Omental fat pad (tissue), 4 donors: ENCODE measurements at places on chromosomes 2 and 18. TPM values are rescaled to one million over a fixed set of nuclear protein-coding genes. Genes with fewer than 3 reads are reported as not detected.
A peak's percentile ranks its signal among the peaks of the same experiment; 100 is the strongest.

DNA sequence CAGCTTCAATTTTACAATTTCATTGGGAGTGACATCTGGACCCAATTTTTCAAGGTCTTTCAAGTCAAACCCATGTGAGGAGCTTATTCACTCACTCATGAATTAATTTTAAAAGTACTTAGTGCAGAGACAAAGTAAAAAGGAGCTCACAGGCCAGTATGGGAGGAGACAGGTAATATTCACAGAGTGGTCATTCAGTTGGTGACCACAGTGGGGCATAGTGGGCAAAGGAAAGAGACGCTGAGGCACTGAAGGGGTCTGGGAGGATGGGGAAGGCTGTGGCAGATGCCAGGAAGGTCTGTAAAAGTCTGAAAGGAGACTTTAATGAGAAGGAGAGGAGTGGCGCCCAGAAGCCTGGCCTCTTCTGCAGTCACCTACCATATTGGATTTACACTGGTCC is 76.0 kb downstream of the CD8B2 start:
- no peak for DNase-seq

DNA sequence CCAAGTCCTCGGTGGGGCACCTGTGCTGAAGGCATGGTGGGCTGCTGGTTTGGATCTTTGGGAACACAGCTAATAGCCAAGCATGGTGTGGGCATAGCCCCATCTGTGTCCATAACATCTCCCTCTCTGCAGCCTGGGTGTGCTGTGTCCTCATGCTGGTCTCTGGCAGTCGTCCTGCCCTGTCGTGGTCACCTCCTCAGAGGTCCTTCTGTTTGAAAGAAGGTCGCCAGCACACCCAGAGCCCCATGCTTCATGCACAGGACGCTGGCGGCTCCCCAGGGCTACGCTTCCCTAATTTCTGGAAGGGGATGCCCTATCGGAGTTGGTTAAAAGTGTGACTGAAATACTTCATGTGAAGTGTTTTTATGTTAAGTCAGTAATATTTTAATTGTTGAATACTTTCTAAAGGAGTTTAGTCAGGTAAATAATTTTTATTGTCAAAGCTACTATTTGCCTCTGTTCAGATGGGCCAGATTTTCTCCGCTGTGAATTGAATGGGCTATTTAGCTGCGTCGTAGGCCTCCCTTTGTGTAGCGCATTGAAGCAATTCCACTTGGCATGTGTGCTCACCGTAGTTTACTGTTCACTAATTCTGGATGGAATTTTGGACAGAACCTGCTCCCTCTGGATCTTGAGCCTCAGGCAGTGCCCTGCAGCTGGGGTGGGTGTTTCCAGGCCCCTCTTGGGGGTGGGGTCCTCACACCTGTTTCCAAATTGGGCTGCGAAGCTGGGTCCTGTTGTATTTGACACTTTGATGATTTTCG is 81.9 kb downstream of the WDSUB1 start:
- no peak for DNase-seq

DNA sequence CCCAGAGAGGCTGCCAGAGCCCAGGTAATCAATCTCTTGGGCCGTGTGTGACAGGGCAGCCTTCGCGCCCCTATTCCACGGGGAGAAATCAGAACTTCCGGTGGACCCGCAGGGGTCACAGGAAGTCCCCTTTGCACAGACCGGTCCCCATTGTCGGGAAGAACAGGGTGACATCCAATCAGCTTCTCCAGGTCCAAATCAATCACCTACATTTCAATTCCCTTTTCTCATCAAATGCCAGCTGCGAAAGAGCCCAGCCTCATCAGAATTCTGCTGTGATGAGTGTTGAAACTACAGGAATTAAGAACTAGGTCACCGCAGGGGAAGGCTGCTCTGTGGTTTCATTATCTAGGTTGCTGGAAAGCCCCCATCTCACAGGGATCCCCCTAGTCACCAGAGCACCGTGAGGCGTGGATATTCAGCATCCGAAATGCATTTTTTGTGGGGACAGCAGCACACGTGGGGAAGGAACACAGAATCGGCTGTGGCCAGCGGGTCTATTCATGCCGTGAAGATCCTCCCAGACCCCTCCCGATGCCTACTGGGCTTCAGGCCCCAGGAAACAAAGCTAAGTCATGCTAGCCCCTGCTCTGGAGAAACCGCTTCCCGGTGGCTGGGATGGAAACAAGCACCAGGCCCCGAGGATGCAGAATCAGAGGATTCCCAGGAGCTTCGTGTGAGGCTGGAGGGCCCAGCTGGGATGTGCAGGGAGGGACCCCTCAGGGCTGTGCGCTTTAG is 193.7 kb upstream of the ID2 start:
- no peak for DNase-seq

DNA sequence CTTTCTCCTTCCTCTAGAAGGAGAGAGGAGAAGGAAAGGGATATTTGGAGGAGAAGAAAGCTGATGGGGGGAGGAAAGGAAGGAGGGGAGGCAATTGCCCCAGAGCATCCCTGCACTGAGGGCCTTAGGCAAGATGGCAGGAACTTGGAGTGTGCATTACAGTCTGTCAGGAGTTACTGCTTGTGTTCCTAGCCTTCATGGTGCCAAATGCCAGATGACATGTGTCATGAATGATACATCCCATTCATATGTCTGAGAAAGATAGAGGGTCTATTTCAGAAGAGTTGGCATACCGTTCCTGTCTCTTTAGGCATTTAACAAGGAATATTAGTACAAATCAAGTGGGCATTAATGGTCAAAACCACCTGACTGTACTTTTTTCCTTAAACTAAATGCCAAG is 232.1 kb upstream of the NT5C1B start:
- no peak for DNase-seq

DNA sequence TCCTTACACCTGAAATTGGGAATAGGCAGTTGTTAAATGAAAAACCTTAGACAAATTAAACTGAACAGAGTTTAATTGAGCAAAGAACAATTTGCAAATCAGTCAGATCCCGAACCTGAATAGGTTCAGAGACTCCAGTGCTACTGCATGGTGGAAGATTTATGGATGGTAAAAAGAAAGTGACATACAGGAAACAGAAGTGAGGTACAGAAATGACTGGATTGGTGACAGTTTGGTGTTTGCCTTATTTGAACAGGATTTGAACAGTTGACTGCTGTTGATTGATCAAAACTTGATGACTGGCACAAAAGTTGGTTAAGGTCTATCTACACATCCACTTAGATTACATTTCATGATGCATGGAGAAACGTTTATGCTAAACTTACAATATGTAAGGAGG is 248.8 kb downstream of the HNMT start:
- no peak for DNase-seq

Gene SOX11
- total RNA-seq: not detected

- DNase-seq: no peak
These were observed 492.6 kb downstream of the SLC4A3 start for GRCh38 chr2:220120041-220120440.

DNA sequence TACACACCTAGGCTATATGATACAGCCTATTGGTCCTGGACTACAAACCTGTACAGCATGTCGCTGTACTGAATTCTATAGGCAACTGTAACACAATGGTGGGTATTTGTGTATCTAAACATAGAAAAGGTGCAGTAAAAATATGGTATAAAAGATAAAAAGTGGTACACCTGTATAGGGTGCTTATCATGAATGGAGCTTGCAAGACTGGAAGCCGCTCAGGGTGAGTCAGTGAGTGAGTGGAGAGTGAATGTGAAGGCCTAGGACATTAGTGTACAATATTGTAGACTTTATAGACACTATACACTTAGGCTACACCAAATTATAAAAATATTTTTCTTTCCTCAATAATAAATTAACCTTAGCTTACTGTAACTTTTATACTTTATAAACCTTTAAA is 41.8 kb downstream of the RASGRP3 start:
- no peak for DNase-seq

DNA sequence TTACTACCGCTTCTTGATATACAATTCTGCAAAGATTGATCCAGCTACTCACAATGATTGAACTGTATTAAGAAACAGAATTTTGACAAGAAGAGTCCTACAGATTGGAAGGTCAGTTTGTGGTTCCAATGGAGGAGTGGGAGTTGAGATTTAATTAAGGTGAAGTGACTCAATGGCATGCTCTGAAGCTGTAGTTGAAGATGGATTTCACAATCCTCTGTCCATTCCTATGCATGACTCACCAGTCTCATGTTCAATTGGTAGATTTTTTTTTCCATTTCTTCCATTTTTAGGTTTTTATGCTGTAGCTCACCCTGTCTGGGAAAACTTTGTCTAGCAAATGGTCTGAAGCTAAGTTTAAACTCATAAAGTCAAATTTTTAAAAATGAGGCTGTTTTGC is 83.3 kb downstream of the DPP4 start:
- no peak for DNase-seq

GRCh38 chr18:44789710-44790109 is 109.0 kb downstream of the SETBP1 start:
- no peak for DNase-seq

GRCh38 chr2:237344942-237345341 is 69.0 kb downstream of the COL6A3 start:
- DNase-seq: no peak

Gene RUFY4
- total RNA-seq: 0.60 TPM

Gene CCBE1
- total RNA-seq: 1.3 TPM

DNA sequence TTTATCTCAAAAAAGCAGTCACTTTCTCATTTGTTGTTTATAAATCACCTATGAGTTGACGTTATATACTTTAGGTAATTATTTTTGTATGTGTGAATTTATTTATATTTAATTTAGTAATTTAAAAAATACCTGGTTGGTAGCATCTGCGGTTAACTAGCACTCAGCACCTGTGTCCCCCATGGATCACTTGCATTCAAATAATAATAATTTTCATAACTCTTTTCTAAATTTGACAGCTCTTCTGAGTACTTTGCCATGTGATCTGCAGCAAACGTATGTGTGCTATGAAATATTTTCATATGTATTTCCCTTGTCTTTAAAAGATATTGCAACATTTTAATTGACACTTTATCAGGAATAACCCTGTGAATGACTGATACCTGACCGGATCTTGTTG is 88.1 kb downstream of the CMPK2 start:
- no peak for DNase-seq

Gene NOSTRIN
- 16.3 TPM for total RNA-seq

- no peak for DNase-seq
These were observed 31.6 kb upstream of the SNORC start for GRCh38 chr2:232838406-232838874.

GRCh38 chr18:43863180-43863579 is 585.9 kb upstream of the SYT4 start:
- no peak for DNase-seq

DNA sequence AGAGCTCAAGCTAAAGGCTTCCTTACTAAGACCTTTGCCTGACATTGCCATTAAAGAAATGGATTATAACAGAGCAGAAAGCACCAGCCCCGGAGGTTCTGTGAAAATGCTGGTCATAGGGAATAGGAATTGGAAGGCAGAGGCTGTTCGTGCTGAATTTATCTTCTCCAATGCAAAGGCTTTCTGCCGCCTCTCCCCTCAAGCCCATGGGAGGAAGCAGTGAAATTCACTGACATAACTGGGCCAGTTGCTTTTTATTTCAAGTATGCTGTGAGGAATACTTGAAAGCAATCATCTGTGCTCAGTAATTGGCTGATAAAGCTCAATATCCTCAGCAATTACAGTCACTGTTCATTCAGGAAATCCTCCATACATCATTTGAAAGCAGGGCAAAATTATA is 85.4 kb upstream of the LINC00305 start:
- DNase-seq: no peak

DNA sequence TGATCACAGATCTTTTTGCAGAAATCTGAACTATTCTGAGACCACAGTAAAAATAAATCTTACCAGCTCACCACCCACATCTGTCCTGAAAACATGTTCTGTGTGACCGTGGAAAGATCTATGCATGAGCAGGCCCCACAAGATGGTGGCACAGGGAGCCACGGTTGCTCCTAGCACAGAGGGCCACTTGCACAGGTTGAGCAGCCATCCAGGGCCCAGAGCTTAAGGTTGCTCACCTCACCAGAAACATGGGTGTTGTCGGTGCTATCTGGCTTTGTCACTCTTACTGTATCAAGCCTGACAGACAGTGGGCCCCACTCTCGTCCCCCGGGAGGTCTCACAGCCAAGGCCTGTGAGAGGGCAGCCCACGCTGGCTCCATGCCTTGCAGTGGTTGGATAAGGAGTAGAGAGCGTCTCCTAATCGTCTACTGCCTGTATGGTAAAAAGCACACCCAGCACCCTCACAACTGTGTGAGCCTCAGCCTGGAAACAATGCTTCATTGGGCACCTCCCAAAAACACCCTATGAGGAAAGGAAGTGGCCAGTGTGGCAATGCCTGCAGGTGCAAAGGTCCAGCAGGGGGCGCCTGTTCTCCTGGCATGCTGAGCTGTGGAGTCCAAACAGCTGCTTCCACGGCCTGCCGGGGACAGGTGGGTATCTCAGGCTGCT is 19.6 kb downstream of the TUBB6 start:
- peak; percentile 86 for DNase-seq

- DNase-seq: no peak
These were observed 61.0 kb downstream of the CDCA7 start for GRCh38 chr2:173415431-173416381.

DNA sequence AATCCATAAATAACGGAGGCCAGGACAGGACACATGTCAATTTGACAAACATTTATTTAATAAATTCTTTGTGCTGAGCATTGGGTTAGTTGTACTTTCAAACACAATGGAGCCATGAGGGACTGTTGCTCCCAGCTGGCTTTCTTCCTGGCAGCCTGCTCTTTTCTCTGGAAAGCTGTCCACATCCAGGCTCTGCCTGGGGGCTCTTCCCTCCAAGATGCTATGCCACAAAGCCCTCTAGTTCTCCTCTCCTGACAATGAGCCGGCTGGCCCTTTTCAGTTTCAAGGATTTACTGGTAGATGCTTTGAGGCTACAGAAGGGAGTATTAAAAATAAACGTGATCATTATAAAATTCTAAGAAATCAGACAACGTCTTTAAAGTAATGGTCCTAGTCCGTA is 44.1 kb upstream of the SLC14A2 start:
- no peak for DNase-seq

Gene ST6GAL2
- 0.36 TPM for total RNA-seq

- no peak for DNase-seq
These were observed 25.8 kb upstream of the CYTIP start for GRCh38 chr2:157469726-157470125.

DNA sequence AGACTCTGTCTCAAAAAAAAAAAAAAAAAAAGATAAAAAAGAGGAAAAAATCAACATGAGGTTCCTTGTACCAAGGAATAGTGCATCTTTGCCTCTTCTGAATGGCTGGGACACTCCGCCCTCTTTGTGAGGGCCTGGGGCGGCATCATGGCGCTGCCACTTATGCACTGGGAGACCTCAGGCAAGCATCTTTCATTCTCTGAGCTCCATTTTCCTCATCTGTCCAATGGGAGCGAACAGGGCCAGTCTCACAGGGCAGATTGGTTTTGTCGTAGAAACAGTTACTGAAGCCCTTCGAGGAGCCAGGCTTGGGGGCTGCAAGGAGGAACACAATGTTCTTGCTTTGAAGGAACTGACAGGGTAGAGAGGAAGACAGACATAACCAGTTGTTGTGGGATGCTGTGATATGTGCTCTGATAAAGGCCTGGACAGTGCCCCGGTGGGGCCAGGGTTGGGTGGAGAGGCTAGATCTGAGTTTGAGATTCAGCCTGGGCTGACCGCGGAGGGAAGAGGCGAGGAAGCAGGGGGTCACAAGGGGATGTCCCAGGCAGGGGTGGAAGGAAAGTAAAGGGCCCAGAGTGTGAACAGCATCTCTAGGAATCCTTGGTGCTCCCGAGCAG is 14.1 kb downstream of the ZFP36L2 start:
- DNase-seq: no peak

Gene LYPD6
- 1.2 TPM for total RNA-seq

- DNase-seq: no peak
These were observed 144.3 kb upstream of the SERTAD2 start for GRCh38 chr2:64797881-64798575.
